ENCODE measurements at places on chromosomes 1 and 21.

DNA sequence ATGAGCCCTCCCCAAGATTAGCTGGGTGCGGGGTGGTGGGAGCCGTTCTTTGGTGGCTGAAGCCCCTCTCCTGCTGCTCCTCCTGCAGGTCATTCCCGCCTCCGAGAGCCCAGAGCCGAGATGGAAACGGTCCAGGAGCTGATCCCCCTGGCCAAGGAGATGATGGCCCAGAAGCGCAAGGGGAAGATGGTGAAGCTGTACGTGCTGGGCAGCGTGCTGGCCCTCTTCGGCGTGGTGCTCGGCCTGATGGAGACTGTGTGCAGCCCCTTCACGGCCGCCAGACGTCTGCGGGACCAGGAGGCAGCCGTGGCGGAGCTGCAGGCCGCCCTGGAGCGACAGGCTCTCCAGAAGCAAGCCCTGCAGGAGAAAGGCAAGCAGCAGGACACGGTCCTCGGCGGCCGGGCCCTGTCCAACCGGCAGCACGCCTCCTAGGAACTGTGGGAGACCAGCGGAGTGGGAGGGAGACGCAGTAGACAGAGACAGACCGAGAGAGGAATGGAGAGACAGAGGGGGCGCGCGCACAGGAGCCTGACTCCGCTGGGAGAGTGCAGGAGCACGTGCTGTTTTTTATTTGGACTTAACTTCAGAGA, 448 bp downstream of the G0S2 start:
- peak; percentile 39 for DNase-seq

GRCh38 chr1:52920791-52921291, 699 bp downstream of the ECHDC2 start:
- DNase-seq, result no peak

- no peak for DNase-seq
Observed at GRCh38 chr1:33329600-33330305, 8.9 kb upstream of the A3GALT2 start.

DNA sequence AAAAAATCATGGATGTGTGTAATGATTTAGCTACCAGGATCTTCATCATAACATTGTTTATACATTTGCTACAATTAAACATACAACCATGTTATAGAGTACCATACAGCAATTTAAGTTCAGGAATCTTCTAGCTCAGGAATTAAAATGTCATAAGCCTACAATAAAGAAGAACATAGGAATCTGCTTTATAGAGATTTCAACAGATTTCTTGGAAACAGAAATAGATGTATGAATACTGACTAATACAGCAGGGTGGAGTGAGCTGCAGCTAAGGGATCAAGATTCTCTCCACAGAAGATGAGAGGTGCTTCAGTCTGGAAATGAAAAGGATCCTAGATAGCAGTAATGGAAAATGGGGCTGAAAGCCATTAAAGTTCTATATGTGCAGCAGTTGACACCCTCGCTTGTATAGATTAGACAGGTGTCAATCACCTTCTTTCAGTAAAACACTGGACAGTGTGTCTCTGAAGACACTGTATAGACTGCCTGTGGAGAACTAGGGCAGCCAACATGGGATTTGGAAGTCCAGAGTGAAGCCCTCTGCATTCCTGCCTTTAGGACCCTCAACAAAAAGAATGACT, 73.9 kb downstream of the DNTTIP2 start:
- no peak for DNase-seq

DNA sequence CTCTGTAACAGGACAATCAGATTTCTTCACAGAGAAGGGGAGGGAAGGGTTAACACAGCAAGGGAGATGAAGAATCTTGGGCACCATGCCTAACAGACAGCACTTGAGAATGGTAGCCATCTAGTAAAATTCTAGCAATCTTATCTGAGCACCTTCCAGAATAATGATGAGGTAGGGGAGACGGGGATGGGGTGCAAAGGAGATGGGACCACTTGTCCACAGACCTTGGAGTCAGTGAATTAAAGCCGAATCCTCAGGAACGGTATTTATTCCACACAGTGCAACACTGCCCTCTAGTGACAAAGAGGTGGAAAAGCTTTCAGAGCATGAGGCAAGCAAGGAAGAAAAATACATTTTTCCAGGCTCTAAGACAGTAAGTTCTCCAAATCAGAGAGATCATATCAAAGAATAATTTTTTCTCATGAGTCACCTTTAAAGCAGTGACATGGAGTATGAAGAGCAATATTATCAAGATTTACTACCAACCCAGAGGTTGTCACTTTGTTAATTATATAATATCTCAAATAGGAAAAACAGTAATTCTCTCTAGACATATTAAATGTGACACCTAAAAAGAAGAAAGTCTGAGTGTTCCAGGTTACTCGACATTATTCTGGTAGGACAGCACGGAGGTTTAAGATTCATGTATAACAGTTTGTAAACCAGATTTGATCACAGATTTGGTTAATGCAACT, 43.3 kb upstream of the LPAR3 start:
- DNase-seq, result peak; percentile 77

- peak; percentile 87 for DNase-seq
Observed at GRCh38 chr1:18199462-18199861, 91.9 kb downstream of the IGSF21 start.

GRCh38 chr1:85146972-85147359, 53.9 kb downstream of the SYDE2 start:
- DNase-seq, result no peak

DNA sequence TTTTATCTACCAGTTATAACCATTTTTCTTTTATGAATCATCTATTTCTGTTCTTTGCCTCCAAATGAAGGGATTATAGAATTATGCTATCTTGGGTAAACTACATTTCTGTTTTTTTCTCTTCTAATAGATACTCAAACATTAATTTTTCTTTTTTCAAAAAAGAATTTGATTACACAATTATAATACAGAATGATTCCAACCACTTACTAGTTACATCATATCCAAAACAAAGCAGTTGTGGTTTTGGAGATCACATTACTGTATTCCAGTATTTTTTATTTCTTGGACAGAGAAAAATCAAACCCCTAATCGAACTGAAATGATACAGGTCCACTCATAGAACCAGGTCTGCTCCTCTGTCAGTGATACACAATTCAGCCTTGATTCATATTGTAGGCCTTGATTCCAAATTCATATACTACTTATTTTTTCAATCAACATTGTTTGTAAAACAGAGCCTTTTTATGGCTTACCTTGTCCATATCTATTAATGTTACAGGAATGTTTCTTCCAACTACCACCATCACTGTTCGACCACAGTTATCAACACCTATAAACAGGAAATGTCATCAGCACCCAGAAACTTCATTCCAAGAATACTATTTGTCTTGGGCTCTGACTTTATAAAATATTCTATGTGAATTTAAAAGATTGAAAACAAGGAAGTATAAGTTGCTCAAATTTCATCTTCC, 43.2 kb downstream of the GDAP2 start:
- no peak for DNase-seq

DNA sequence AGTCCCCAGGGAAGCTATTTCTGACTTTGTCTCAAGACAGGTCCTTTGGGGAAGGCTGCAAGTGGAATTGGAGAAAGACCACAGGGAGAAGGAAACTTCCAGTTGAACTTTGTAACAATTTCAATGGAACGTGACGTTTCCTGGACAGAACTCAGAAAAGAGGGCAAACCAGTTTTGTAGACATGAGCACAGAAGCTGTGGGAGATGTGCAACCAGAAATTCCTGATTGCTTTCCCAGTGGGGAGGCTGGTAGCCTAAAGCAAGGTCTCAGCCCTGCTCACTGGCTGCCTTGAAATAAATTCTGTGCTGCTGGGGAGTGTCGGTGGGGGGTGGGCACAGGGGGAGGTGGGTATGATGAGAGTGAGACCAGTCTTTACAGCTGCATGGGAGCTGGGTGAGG, 1206.7 kb upstream of the ADGRL2 start:
- no peak for DNase-seq

DNA sequence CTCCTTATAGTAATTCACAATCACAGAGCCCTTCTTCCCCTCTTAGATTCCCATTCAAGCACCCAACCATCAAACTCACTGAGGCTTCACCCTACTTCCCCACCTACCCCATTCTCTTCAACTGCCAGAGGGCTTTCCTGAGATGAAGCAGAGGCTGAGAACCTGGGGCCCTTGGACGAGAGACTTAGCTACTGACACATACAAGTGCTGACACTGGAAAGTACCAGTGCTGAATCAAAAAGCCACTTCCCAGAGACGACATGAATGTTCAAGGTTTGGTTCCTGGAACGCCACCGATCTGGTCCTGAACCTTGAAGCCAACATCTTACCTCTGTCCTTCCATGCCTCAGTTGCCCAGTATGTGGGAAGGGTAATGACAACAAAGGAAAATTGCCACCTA, 16.6 kb upstream of the RAP1A start:
- no peak for DNase-seq

DNA sequence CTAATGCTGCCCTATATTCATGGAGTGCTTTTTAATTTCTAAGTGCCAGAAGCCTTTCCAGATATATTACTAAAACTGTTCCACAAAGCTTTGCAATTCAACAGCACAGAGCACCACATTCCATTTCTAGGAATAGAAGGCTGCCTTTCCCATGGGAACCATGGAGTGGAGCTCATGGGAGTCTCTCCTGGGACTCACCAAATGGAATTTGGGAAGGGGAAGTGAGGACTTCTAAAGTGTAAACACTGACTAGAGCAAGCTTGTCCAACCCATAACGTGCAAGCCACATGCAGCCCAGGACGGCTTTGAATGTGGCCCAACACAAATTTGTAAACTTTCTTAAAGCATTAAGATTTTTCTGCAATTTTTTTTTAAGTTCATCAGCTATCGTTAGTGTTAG, 190.4 kb upstream of the TNR start:
- no peak for DNase-seq

All from NCI-H345 (cell line).